ENCODE measurements at places on chromosomes 12 and 14. TPM values are rescaled to one million over a fixed set of nuclear protein-coding genes. Genes with fewer than 3 reads are reported as not detected.

DNA sequence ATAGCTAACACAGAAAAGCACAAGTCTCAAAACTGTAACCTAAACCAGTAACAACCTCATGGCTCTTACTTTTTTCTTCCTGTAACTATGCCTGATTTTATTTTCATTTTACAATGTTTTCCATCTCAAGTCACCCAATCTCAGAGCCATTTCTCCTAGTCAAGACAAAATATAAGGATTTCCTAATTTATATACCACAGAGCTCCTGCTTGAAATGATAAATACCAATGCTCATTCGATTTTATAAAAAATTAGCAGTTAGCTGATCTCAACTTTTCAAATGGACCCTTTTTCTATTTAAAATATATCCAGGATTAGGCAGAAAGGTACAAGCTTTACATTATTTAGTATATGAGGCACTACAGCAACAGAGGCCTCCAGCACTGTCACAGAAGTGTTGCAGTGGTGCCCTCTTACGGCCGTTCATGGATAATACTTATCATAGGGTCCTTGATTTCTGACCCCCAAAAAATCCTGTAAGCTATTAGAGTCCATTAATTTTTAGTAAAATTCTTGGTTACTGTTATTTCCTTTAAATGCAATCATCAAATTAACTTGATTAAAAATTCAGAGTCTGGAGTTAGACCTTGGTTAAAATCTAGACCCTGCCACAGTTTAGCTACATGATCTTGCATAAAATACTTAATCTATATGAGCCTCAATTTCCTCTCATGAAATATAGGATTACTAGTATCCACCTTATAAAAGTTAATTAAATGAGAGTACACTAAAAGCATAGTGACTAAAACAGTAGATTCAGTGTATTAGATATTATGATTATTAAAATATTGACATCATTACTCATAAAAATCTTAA, 68.3 kb downstream of the SEC23A start:
- peak; percentile 27 for DNase-seq

DNA sequence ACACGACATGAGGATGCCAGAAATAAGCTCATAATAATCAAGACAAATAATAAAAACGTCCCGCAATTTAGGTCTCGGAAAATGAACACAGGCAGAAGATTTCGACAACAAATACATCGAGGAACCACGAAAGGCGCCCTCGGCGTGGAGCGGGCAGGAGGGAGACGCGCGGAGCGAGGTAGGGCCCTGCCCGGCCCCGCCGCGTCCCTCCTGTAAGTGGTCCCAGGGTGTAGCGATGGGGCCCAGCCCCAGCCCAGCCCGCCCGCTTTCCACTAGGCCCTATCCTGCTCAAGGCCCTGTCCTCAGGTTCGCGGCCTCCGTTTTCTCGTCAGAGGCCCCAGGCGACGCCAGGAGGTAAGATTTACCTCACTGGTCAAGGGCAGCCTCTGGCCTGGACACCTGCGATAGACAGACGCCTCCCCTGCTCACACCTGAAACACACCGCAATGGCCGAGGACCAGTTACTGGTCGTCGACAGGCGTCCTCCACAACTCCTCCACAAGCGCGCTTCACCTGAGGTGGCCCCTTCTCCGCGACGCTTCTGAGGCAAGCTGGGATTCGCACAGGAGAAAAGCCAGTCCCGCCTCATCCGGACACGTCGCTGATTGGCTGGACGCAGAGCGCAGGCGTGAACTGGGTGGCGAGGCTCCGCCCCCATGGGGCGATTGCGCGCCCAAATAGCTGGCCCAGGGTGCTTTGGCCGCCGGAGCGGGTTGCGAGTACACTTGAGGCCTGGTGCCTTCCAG, at the start of gene SYCP3:
SYCP3 (minus strand) TSS at position 543 of the 746 bp plus-strand sequence. CDS start 1,527 bp downstream, outside the sequence.
- no peak for DNase-seq

HOXC11 gene
- not detected for total RNA-seq

FRMD6 gene
- 21.8 TPM for total RNA-seq

POTEM gene
- not detected for total RNA-seq

C12orf50 gene
- total RNA-seq = not detected
